Activated CD4-positive, alpha-beta T cell treated with anti-CD3 and anti-CD28 coated beads, Interleukin-2, amount 50 U/mL, for 24 hours (primary cell): ENCODE measurements at places on chromosomes 1 and 21.

- no peak for DNase-seq
Observed at GRCh38 chr1:19941206-19941568, 17.8 kb upstream of the PLA2G2E start.

- no peak for DNase-seq
Observed at GRCh38 chr1:201795066-201795465, 33.9 kb upstream of the IPO9 start.

GRCh38 chr1:225808136-225808535 lies 1.8 kb upstream of the EPHX1 start:
- no peak for DNase-seq

DNA sequence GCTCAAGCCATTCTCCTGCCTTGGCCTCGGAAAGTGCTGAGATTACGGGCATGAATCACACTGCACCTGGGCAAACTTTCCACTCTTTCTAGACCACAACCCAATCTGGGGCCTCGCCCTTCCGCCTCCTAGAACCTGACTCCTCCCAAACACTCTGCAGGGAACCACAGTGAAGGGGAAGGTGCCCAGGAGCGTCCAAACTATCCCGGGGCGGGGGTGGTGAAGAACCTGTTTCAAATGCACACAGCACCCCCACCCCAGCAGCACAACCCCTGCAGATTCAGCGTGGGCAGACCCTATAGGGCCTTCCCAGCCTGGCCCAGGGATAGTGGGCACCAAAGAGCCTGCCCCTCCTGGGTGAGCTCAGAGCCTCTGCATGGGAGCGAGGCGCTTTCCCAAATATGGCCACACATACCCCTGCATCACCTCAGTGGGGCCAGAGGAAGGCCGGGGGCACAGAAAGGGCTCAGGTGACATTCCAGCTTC lies 86.9 kb downstream of the STUM start:
- DNase-seq: peak; percentile 54

DNA sequence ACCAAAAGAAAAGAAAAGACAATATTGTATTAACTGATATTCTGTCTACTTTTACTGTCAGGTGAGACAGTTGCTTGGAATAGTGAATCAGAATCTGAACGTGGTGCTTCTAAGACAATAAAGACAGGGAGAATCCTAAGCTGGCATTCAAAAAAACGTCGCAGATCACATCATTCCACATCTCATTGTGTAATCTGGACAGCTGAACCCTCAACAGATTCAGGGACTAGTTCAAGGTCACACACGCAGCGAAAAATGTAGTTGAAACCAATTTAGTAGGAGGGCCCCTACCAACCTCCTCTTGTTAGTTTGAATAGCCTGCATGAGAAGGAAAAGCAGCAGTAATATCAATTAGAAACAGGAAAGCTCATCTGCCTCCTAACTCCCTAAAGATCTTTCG lies 46.4 kb upstream of the KRTAP19-8 start:
- DNase-seq: no peak

DNA sequence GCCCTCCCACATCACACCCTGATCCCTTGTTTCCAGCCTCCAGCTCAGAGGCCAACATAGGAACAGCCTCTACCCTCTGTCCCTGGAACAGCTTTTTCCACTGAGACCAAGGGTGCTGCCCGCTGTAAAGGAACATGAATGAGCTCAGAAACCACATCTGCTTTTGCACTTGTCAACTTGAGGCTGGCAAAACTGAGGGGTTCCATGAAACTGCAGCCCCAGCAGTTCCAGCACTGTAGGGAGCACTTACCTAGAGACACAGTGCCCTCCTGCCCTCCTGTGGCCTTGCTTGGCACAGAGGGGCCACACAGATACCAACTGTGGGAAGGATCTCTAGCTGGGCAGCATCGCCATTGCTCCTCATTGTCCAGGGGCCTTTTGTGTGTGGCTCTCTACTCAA lies 51.7 kb downstream of the ITPKB start:
- no peak for DNase-seq

DNA sequence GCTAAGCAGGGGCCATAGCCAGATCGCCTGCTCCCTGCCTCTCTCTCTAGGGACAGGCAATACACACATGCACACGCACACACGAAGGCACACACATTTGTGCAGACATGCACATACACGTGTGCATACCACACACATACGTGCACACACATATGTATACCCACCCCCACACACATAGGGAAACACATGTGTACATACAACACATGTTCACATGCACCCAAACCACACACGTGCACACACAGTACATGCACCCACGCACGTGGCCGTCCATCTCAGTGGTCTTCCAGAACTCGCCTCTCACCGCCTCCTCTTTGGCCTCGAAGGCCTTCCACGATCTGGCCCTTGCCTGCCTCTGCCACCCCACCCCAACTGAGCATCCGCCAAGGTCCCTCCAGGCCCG lies 25.3 kb upstream of the PEX10 start:
- no peak for DNase-seq
